Sigmoid colon (tissue), 7 donors: ENCODE measurements at places on chromosomes 16 and 17.

DNA sequence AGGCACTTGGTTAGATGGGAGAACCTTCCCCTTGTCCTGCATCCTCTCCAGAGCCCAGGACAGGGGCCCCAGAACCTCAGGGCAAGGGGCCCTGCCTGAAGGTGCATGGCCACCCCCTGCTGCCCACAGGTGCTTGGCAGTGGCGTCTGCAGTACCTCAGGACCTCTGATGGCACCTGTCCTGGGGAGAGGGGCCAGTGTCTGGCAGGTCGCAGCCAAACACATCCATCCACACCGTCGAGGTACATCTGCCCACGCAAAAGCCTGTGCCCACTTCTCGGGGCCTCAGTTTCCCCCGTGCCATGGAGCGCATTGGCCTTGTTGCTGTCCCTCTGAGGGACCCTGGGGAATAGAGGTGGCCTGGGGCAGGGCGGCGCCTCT is 9.3 kb downstream of the MAP2K3 start:
- no peak for DNase-seq
- H3K4me3 ChIP-seq: no peak overlapping the region
- H3K27me3 ChIP-seq: no peaks in the 10 kb centered on the region
- no peaks in the 10 kb centered on the region for H3K4me1 ChIP-seq

- H3K4me1 ChIP-seq: peaks cover 57% of the 10 kb centered on the region
- H3K4me3 ChIP-seq: no peak overlapping the region
- peak overlapping the region; percentile 88 for H3K27ac ChIP-seq
- no peaks in the 10 kb centered on the region for H3K36me3 ChIP-seq
- DNase-seq: peak; percentile 76
These were observed 282.1 kb downstream of the CBLN1 start for GRCh38 chr16:48999508-48999907.

- H3K36me3 ChIP-seq: no peaks in the 10 kb centered on the region
- H3K4me3 ChIP-seq: no peak overlapping the region
- H3K27me3 ChIP-seq: no peaks in the 10 kb centered on the region
- H3K27ac ChIP-seq: no peak overlapping the region
- no peaks in the 10 kb centered on the region for H3K4me1 ChIP-seq
These were observed 17.1 kb upstream of the TNS4 start for GRCh38 chr17:40518401-40519088.

DNA sequence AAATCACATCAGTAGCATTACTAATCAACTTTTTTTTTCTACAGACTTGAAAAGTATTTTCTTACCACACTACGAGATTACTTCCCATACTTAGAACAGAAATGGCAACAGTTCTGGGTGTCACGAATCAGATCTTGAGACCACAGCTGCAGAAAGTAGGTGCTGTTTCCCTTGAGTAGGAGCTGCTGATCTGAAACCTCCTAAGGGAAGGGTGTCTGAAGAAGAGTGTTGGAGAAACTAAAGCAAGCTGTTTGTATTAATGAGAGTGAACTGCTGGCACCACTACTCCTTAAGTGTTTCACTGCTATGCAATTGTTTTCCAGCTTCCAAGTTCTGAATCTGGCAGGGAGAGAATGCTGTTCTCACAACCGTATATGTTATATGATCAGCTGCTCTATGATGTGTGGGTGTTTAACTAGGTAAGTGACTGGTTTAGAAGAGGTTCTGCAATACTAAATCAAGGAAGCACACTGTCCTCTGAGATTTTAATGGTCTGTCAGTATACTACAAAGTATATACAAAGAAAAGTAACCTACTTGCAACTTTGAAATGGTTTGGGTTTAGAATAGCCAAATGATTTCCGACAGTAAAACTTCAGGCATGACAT is 3.3 kb downstream of the ZNF652 start:
- peaks cover 73% of the 10 kb centered on the region for H3K4me1 ChIP-seq
- no peaks in the 10 kb centered on the region for H3K27me3 ChIP-seq
- peak overlapping the region; percentile 17 for H3K27ac ChIP-seq
- no peaks in the 10 kb centered on the region for H3K36me3 ChIP-seq

GRCh38 chr17:540631-541030 is 174.0 kb downstream of the VPS53 start:
- H3K27me3 ChIP-seq: no peaks in the 10 kb centered on the region
- H3K4me1 ChIP-seq: no peaks in the 10 kb centered on the region
- no peak overlapping the region for H3K4me3 ChIP-seq
- DNase-seq: no peak
- H3K36me3 ChIP-seq: peaks cover 27% of the 10 kb centered on the region

DNA sequence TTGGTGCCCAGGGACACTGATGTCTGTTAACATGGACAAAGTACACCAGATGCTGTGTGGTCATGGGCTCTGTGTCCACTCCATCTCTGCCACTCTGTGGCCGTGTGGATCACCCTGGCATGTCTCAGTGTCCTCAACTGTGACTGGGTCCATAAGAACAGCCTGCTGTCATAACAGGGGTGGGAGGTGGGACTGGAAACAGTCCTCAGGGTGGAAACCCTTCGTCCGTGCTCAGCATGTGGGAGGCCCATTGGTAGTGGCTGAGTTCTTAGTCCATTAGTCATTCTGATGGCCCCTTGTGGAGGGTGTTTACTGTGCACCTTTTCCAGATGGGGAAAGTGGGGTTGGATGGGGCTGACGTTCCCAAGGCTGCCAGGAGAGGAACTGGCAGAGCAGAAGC is 12.8 kb downstream of the FLYWCH2 start:
- no peak overlapping the region for H3K27ac ChIP-seq
- no peak overlapping the region for H3K4me3 ChIP-seq
- H3K4me1 ChIP-seq: no peaks in the 10 kb centered on the region
- DNase-seq: no peak
- no peaks in the 10 kb centered on the region for H3K27me3 ChIP-seq
- H3K36me3 ChIP-seq: peaks cover 8% of the 10 kb centered on the region

DNA sequence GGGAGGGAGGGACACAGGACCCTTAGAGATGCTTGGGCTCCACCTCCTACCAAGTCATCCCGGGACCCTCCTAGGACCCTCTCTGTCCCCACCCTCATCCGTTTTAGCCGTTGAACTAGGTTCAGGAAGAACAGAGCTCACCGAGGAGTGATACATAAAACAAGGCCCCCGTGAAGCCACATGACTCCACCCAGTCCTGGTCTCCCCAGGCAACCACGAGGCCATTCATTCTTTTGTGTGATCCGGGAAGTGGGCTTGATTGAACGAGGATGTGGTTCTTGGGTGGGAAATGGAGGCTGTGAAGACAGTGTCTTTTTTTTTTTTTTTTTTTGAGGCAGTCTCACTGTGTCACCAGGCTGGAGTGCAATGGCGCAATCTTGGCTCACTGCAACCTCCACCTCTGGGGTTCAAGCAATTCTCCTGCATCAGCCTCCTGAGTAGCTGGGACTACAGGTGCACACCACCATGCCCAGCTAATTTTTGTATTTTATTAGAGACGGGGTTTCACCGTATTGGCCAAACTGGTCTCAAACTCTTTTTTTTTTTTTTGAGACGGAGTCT is 14.8 kb downstream of the TRARG1 start:
- no peak overlapping the region for H3K4me3 ChIP-seq
- H3K27me3 ChIP-seq: peaks cover 5% of the 10 kb centered on the region
- no peaks in the 10 kb centered on the region for H3K36me3 ChIP-seq
- no peak overlapping the region for H3K27ac ChIP-seq
- peaks cover 8% of the 10 kb centered on the region for H3K4me1 ChIP-seq

- H3K4me3 ChIP-seq: no peak overlapping the region
- H3K36me3 ChIP-seq: peaks cover 6% of the 10 kb centered on the region
- DNase-seq: no peak
- H3K4me1 ChIP-seq: no peaks in the 10 kb centered on the region
- H3K27me3 ChIP-seq: no peaks in the 10 kb centered on the region
These were observed 16.6 kb upstream of the C16orf74 start for GRCh38 chr16:85767531-85767930.

GRCh38 chr16:10923146-10923649 is 19.1 kb downstream of the DEXI start:
- DNase-seq: no peak
- H3K4me1 ChIP-seq: peaks cover 39% of the 10 kb centered on the region
- H3K27me3 ChIP-seq: no peaks in the 10 kb centered on the region
- peaks cover 24% of the 10 kb centered on the region for H3K36me3 ChIP-seq
- peak overlapping the region; percentile 58 for H3K27ac ChIP-seq

DNA sequence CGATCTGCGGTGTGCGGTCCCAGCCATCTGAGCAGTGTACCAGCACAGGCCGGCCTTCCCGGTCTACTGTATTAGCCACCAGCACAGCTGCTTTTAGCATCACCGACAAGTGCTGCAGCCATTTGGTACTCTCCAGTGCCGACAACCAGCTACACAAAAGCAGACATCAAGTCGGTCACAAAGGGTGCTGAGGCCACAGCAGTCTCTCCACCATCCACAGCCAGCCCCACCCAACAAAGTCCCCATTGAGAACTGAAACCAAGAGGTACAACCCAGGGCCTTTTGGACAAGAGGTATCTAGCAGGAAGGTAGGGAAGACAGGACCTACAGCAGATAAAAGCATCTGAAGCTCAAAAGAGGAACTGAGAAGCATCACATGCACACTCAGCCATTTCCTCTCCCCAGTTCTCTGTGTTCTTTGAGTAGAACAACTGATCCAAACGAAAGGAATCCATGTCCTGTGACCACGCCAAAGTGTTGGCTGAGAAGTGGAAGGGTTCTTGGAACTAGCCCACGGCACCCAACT is 9.5 kb downstream of the MTMR4 start:
- no peaks in the 10 kb centered on the region for H3K27me3 ChIP-seq
- H3K4me3 ChIP-seq: no peak overlapping the region
- DNase-seq: peak; percentile 60

DNA sequence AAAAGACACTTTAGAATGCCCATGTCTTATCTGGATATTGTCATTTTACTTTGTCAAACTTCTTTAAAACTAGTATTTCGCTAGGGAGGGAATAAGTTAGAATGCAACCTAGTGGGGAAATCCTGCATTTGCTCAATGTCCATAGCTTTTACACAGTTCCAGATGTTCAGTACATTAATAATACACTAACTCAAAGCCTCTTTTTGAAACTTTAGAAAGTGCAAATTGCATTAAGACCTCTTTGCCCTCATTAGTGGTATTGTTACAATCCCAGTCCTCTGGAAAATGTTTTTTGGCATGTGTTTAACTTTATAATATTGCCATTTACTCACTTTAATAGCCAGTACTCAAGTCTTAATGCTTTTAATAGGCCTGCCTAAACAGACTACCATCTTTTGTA is 106.8 kb downstream of the BRIP1 start:
- H3K27ac ChIP-seq: no peak overlapping the region
- no peaks in the 10 kb centered on the region for H3K4me1 ChIP-seq
- H3K4me3 ChIP-seq: no peak overlapping the region
- no peaks in the 10 kb centered on the region for H3K36me3 ChIP-seq
- H3K27me3 ChIP-seq: no peaks in the 10 kb centered on the region
- DNase-seq: no peak

GRCh38 chr16:12403746-12404658 is 399.7 kb downstream of the CPPED1 start:
- H3K27me3 ChIP-seq: no peaks in the 10 kb centered on the region
- H3K4me1 ChIP-seq: no peaks in the 10 kb centered on the region
- no peak for DNase-seq
- H3K27ac ChIP-seq: no peak overlapping the region
- no peaks in the 10 kb centered on the region for H3K36me3 ChIP-seq
- H3K4me3 ChIP-seq: no peak overlapping the region

DNA sequence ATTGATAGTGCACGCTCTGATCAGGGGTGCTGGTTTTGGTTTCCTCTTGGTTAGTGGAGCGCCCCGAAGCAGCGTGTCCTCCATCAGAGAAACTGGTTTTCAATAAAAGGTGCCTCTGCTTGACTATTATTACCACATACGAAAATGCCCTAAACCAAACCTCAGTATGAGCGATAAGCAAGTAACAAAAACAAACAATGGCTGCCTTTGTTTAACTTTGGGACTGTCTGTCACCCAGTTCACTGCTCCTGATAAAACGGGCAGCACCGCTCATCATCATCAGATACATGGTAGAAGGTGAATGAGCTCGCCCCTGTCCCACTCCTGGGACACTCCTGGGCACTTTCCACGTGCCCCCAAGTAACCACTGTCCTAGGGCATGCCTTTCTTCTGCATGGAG is 24.0 kb downstream of the DUSP14 start:
- H3K4me3 ChIP-seq: no peak overlapping the region
- peaks cover 9% of the 10 kb centered on the region for H3K4me1 ChIP-seq
- peaks cover 4% of the 10 kb centered on the region for H3K36me3 ChIP-seq
- H3K27ac ChIP-seq: no peak overlapping the region
- no peaks in the 10 kb centered on the region for H3K27me3 ChIP-seq

GRCh38 chr17:58330997-58331814 is 2.6 kb upstream of the TSPOAP1 start:
- H3K27ac ChIP-seq: peak overlapping the region; percentile 56
- H3K4me1 ChIP-seq: peaks cover 3% of the 10 kb centered on the region
- H3K36me3 ChIP-seq: no peaks in the 10 kb centered on the region
- H3K4me3 ChIP-seq: peak overlapping the region; percentile 48
- peaks cover 15% of the 10 kb centered on the region for H3K27me3 ChIP-seq
- DNase-seq: no peak

GRCh38 chr17:49349541-49349940 is 12.5 kb downstream of the ZNF652 start:
- DNase-seq: no peak
- H3K36me3 ChIP-seq: no peaks in the 10 kb centered on the region
- H3K4me1 ChIP-seq: peaks cover 52% of the 10 kb centered on the region
- H3K4me3 ChIP-seq: no peak overlapping the region

DNA sequence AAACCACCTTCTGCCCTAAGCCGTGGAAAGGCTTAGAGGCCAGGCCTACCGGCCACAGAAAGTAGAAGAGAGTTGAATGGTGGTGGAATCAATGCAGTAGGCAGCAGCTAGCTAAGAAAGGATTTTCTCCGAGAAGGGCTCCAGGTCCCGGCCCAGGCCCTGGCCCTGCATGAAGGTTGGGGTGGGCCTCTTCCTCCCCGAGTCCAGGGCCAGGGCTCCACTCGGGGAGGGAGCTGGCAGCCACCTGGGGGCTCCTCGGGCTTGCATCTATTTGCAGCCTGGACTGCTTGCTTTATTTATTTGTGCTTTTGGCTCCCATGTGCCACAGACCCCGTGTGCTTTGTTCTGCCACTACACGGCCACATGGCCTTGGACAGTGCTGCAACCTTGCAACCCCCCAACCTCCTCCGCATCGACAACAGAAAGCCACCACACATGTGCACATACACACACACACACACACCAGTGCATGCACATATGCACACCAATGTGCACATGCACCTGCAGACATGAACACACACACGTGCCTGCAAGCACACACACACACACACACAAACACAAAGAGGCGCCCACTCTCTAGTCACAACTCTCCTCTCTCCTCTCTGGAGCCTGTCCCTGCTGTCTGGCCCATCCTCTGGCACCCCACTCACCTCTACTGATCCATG is 96.4 kb upstream of the TNRC6C start:
- no peak for DNase-seq
- H3K4me3 ChIP-seq: no peak overlapping the region
- no peak overlapping the region for H3K27ac ChIP-seq
- H3K4me1 ChIP-seq: no peaks in the 10 kb centered on the region

- no peak overlapping the region for H3K4me3 ChIP-seq
- no peak for DNase-seq
- no peaks in the 10 kb centered on the region for H3K36me3 ChIP-seq
- H3K4me1 ChIP-seq: no peaks in the 10 kb centered on the region
These were observed 7.1 kb downstream of the RAP1GAP2 start for GRCh38 chr17:2803386-2803785.

GRCh38 chr17:80224683-80225082 is 4.5 kb downstream of the SLC26A11 start:
- H3K4me1 ChIP-seq: no peaks in the 10 kb centered on the region
- DNase-seq: no peak
- H3K4me3 ChIP-seq: no peak overlapping the region
- H3K27ac ChIP-seq: no peak overlapping the region
- H3K36me3 ChIP-seq: no peaks in the 10 kb centered on the region
- no peaks in the 10 kb centered on the region for H3K27me3 ChIP-seq

GRCh38 chr16:19659554-19659953 is 58.5 kb downstream of the KNOP1 start:
- H3K27ac ChIP-seq: no peak overlapping the region
- H3K36me3 ChIP-seq: peaks cover 16% of the 10 kb centered on the region
- DNase-seq: no peak
- H3K4me1 ChIP-seq: no peaks in the 10 kb centered on the region
- no peak overlapping the region for H3K4me3 ChIP-seq
- H3K27me3 ChIP-seq: no peaks in the 10 kb centered on the region
